Neural progenitor cell (in vitro differentiated cells): ENCODE measurements at places on chromosomes 7 and 10.

DNA sequence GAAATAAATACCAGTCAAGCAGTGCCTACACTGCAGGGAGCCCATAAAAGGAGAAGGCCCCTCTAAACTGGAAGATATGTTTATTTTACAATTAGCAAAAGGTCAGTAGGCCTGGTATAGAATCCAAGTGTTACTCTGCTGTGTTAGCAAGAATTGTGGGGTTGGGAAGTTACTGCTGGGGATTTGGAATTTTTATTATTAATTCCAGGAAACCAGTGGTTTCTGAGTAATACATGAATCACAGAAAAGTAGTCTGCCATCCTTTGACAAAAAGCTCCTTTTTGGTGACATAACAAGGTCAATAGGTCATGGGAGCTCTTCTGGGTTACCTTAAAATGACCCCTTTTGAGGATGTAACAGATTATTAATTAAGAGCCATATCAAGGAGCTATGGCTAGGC lies 67.4 kb downstream of the ZNF92 start:
- DNase-seq, result no peak

DNA sequence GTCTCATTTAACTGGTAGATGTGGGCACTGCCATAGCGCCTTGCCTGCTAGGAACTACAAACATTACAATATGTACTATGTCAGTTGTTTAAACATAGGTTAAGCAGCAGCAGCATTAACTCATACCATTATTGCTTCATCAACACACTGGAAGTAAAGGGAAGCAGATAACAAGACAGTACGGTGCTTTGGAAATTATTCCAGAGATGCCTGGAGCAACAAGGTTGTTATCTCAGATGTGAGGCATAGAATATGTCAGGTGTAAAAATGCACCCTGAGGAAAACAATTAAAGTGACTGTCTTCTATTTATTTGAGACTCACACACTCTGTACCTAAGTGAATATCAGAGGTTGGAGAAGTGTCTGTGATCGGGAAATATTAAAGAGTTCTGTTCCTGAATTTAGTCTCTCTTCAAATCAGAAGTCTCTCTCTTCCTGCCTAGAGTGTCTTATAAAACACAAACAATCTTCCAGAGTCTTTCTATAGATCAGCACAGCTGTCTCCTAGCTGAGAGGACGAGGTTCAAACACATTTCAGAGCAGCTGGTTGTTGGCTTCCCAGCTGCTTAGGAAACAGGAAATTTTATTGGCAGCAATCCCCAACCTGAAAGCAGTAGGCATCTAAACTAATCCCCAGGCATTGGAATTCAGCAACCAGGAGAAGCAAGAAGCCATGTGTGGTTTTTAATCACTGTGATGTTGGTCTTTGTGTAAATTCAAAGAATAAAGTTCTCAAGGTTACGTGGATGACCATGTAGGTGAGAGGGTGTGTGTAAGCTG lies 994.4 kb upstream of the LRRTM3 start:
- peak; percentile 8 for DNase-seq

- no peak for DNase-seq
Observed at GRCh38 chr7:96174812-96175211, 147.1 kb downstream of the SLC25A13 start.

DNA sequence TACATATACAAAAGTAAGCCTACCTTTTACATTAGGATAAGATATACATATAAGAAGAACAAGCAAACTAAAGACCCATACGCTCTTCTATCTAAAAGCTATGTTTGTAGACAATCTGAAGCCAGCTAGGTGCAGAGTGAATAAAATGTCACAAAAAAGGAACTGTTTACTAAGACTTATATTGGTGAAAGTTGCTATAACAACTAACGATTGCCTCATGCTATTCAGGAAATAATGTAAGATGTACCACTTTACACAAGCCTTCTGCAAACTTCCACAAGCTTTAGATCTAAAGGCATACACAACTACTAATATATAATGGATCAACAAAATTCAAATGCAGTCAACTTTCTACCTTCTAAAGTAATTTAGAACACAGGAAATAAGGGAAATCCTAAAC lies 175.1 kb downstream of the SRPK2 start:
- DNase-seq, result no peak

- no peak for DNase-seq
Observed at GRCh38 chr7:129886167-129886817, 66.5 kb downstream of the UBE2H start.

DNA sequence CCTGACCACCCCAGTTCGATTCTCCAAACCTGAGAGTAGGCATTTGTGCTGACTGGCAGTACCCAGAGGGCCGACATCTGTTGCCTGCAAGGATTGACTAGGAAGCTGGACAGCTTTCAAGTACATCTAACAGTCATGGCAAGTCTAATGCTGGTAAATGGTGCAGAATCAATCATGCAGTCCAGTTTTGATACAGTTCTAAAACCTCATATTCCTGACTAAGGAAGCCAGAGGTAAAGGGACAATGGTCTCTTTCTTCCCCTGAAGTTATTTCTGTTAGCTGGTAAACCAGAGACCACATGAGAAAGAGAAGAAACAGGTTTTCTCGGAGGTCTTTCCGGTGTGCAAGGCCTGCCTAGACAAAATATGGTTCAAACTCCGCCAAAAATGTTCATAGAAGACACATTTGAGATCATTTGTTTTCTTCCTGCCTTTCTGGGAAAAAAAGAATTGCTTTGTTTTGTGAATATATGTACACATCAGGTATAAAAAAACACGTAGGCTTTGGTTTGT lies 97.1 kb downstream of the WDR37 start:
- DNase-seq, result no peak

GRCh38 chr10:8962249-8962648 lies 907.8 kb downstream of the GATA3 start:
- DNase-seq, result no peak
